ENCODE measurements at places on chromosomes 4 and X.

DNA sequence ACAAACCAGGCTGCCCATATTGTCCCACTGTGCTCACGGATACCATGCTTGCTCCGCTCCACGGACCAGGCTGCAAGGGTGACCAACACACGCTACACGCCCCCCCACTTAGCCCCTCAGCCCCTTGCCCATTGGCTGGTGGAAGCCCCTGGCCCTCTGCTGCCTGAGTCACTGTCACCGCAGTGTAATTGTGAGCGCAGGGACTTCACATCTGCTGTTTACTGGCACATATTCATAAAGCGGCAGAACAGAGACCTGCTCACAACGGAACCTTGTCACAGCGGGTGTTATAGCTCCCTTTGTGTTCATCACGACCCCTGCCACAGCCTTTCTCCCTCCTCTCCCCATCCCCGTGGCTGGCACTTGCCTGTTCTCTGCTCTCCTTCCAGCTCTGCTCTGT lies 83.7 kb downstream of the PSAPL1 start:
- DNase-seq, result no peak

DNA sequence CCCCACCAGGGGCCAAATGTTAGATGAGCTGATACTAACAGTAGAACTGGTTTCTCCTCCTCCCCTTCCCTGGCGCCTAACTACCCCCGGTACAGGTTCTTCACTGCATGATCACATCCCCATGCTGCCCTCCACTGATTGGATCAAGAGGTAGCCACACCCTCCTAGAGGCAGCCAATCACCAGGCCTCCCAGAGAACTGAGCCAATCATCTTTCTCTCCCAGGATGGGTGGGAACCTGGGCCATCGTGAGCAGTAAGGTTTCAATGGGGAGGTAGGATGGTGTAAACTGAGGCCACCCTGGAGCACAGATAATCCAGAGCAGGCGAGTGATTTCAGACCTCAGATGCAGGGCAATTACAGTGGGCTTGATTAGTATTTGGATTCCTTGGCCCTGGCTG lies 64.2 kb downstream of the PPP2R2C start:
- no peak for DNase-seq

DNA sequence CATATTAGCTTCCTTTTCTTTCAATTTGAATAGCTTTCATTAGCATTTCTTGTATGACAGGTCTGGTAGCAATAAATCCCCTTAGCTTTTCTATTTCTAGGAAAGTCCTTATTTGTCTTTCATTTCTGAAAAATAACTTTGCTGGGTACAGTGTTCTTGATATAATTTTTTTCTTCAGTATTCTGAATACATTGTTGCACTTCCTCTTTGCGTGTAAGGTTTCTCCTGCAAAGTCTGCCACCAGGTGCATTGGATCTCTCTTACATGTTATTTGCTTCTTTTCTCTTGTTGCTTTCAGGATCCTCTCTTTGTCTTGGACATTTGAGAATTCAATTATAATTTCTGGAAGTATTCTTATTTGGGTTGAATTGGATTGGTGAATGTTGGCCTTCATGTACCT lies 663.7 kb downstream of the GRXCR1 start:
- DNase-seq, result no peak

DNA sequence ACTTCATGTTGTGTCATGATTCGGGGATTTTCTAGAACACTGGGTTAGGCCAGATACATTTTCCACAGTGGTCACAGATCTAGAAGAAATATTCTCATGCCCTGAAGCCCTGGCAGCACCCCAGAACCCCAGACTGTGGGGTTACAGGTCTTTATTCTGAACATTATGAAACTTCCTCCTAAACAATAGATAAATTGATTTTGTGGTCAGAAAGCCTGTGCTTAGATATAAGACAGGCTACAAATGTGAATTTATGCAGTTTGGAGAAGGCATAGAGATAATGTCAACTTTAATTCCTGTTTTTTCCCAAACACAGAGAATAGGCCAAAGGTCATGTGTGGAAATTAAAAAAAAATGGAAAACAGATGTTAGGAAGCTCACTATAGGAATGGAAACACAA lies 492.9 kb downstream of the SPRY1 start:
- DNase-seq, result no peak

GRCh38 chrX:124441971-124442590 lies 95.7 kb downstream of the SH2D1A start:
- no peak for DNase-seq

- DNase-seq, result no peak
Measured at GRCh38 chr4:8311101-8312068, 41.8 kb downstream of the HTRA3 start.

- DNase-seq, result peak; percentile 56
Measured at GRCh38 chrX:276581-277201, 4.5 kb upstream of the PLCXD1 start.

DNA sequence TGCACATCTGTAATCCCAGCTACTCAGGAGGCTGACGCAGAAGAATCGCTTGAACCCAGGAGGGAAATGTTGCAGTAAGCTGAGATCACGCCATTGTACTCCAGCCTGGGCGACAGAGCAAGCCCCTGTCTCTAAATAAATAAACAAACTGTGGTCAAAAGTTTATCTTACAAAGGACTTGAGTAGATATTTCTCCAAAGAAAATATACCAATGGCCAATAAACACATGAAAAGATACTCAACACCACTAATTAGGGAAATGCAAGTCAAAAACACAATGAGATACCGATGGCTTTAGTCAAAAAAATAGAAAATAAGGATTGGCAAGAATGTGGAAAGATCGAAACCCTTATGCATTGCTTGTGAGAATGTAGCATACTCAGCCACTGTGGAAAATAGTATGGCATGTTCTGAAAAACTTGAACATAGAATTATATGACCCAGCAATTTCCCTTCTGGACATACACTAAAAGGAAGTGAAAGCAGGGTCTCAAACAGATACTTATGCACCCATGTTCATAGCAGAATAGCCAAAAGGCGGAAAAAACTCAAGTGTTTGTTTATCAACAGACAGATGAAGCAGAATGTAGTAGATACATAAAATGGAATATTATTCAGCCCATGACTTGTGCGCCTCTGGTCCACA lies 2.0 kb upstream of the CFAP97 start:
- no peak for DNase-seq

GRCh38 chr4:44186096-44186849 lies 262.3 kb downstream of the KCTD8 start:
- DNase-seq, result no peak

DNA sequence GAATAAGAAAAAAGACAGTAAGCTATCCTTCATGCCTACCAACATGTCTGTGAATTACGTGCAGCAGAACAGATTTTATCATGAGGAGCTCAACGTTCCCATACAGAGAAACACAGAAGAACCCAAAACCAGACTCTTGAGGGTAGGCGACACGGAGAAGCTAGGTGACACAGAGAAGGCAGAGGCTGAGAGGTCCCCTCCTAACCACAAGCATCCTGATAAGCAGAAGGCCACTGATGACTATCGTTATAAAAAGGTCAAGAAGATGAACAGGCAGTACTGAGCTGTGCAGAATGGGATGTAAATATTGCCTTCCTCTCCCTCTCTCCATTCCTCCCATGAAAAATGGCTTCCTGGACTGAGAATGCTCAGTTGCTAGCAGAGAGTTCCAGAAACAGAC lies 350.2 kb upstream of the BOD1L1 start:
- no peak for DNase-seq

DNA sequence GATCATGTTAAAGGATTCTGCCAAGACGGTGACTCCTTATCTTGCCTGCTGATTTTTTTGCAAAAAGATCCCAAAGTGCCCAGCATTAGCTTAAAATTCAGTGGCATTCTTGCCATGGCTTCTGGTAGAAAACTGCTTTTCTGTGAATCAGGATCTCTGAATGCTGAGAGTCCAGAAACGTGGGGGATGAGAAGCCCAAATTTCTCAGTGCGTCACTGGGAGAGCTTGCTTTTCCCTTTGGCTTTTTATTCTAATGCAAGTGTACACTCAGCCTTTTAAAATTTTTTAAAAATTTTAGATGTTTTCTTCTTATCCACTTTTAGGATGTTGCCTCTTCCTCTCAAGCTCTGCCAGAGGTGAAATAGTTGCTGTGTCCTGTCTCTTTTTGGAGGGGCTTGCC lies 98.4 kb downstream of the TLL1 start:
- DNase-seq, result no peak

GRCh38 chrX:150405576-150405975 lies 42.5 kb downstream of the MAMLD1 start:
- no peak for DNase-seq

DNA sequence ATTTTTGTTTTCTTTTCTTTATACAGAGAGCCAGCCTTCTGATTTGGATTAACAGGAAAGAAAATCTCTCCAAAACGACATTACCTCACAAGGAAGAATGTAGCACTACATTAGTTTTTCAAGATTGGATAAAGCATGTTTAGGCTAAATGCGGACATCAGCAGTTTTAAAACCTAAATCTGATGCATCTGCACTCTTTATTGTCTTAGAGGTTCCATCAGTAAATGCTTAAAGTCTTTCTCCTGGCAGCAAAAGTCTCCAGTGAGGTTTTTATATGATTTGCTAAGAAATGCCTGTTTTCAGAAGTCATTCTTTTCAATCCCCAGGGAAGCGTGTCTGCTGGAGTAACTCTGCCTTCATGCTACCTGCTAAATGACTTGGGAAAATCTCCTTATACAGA lies 912.9 kb upstream of the INTU start:
- DNase-seq, result no peak

DNA sequence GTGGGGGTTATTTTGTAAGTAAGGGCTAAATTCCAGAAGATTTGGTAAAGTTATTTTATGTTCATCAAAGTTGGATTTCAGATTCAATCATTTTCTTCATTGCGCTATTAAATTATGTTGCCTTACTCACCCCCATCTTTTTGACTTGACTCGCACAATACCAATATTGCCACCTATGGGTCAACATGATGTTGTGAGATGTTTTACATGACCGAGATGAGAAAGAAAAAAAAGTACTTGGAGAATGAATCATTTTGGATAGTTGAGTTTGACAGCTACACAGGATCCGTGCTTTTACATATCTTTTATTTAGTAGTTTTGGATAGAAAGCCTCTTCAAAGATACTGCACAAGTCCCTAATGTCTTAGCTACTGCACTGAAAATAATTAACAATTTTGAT lies 224.2 kb upstream of the EMCN start:
- peak; percentile 5 for DNase-seq

DNA sequence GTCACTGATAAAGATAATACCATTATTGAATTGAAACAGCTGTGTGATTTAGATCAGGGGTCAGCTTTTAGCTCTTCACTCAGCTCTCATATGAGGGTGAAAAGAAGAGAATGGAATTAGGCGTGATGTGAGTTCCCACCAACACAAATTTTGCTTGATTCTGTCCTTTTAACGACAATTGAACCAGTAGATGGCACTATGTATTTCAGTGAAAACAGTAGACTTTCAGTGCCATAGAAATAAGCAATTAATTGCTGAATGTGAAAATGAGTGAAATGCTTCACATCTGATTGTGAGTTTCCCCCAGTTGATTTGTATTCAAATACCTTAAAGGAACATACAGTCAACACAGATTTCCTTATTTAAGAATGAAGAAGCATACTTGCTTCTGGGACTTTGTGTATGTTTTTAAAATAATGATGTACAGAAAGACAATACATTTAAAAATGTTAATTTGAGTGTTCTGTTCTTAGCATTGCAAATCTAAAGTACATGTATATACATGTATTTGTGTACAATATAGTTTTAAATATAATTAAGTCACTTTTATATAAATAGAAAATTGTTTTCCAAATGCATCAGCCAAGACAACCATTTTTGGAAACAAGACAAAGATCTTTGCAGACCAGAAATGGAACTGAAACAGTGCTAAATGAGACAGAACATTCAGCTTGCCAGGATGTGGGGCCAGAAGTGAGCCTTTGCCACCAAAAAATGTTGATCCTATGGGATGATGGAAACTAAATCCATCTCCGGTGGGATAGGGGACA lies 178.8 kb downstream of the SNCA start:
- no peak for DNase-seq

GRCh38 chrX:54909941-54910340 lies 10.7 kb upstream of the TRO start:
- no peak for DNase-seq
